MV-4-11 (cell line): ENCODE measurements at places on chromosomes 6 and 20.
A peak's percentile ranks its signal among the peaks of the same experiment; 100 is the strongest.

DNA sequence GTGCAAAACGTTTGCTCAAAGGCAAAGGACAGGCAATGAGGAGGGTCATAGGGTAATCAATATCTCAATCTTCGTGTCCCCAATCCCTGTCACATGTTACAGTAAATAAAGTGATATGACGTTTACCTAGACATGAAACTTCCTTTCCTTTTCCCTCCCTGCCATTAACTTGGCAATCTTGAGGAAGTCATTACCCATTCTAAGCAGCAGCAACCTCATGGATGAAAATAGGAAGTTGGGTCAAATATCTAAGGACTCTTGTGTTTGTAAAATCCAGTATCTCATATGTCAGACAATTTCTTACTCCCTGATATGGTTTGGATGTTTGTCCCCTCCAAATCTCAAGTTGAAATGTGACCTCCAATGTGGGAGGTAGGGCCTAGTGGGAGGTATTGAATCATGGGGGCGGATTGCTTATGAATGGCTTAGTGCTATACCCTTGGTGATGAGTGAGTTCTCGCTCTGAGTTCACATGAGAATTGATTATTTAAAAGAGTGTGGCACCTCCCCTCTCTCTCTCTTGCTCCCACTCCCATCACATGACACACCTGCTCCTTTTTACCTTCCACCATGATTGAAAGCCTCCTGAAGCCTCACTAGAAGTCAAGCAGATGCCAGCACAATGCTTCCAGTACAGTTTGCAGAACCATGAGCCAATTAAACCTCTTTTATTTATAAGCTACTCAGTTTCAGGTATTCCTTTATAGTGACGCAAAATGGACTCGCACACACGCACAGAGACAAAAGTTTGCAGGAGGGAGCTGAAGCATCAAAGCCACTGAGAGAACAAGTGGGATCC, 545.9 kb upstream of the JARID2 start:
- DNase-seq, result peak; percentile 20

DNA sequence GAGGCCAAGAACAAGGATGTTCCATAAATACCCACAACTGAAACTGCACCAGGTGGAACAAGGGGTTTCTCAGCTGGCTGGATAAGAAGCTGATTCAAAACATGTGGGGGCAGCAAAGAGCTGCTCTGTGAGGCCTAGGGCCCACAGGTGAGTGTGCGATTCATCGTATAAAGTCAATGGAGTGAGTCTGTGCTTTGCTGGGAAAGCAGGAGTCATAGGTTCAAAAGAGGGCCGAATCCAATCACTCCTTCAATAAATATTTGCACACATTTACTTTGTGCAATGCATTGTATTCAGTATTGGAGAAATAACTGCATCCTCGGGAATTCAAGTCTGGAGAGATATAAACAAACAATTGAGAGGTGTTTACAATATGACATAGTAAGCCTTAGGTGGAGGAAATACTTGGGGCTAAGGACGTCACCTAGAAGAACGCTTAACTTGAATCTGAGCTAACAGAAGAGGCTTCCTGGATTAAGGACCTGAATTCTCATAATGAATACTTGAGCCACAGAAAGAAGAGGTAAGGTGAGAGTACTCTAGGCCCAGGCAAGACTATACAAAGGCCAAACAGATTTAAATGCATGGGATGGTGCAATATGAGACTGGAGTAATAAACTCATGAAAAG, 83.7 kb upstream of the TMEM30A start:
- DNase-seq, result no peak

GRCh38 chr6:33673851-33674250, 37.6 kb downstream of the UQCC2 start:
- no peak for DNase-seq

- DNase-seq, result no peak
Observed at GRCh38 chr6:155080881-155081845, 86.0 kb downstream of the TIAM2 start.

DNA sequence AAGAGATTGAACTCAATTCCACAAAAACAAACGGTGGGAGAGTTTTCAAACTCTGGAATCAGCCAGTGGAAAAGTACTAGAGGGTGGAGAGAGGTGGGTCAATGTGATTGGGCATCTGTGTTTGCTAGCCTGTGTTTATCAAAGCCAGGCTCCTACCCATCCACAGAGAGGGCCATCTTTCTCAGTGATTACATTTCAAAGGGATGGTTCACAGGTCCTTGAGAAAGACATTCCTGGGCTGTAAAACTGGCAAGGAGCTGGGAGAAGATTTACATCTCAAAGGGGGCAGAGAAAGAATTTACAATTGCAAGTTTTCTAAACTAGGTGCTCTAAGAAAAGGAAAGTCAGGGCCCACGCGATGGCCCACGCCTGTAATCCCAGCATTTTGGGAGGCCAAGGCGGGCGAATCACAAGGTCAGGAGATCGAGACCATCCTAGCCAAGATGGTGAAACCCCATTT, 146.8 kb upstream of the UST start:
- DNase-seq, result no peak

DNA sequence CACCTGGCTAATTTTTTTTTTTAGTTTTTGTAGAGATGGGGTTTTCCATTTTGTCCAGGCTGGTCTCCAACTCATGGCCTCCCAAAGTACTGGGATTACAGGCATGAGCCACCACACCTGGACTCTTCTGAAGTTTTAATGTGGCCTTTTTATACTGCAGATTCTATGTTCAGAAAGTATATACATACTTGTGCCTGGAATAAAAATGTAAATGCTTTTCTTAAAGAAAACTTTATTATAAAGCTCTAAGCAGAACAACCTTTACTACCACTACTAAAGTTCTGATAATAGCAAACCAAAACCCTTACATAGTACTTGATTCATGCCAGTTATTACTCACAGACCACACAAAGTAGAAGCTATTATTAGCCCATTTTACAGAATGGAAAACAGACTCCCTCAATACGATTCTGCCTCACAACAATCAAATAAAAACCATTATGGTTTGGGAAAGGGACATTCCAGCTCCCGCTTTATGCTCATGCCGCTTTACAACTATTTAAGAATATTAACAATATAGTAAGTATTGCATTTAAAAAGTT, 5.3 kb downstream of the PHIP start:
- no peak for DNase-seq

DNA sequence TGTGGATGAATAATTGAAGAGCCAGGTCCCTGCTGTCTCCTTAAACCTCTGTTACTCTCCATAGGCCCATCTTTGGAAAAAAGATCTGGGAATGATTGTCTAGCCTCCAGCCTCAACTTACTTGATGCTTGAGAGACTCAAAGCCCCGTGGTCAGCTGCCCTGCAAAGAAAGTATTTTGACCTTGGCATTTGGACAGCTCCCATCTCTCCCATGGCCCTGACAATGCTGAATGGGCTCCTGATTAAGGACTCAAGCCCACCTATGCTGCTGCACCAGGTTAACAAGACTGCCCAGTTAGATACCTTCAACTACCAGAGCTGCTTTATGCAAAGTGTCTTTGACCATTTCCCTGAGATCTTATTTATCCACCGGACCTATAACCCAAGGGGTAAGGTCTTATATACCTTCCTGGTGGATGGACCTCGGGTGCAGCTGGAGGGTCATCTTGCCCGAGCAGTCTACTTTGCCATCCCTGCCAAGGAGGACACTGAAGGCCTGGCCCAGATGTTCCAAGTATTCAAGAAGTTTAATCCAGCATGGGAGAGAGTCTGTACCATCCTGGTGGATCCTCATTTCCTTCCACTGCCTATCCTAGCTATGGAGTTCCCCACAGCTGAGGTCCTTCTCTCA, 1.6 kb downstream of the ZSWIM1 start:
- DNase-seq, result no peak

DNA sequence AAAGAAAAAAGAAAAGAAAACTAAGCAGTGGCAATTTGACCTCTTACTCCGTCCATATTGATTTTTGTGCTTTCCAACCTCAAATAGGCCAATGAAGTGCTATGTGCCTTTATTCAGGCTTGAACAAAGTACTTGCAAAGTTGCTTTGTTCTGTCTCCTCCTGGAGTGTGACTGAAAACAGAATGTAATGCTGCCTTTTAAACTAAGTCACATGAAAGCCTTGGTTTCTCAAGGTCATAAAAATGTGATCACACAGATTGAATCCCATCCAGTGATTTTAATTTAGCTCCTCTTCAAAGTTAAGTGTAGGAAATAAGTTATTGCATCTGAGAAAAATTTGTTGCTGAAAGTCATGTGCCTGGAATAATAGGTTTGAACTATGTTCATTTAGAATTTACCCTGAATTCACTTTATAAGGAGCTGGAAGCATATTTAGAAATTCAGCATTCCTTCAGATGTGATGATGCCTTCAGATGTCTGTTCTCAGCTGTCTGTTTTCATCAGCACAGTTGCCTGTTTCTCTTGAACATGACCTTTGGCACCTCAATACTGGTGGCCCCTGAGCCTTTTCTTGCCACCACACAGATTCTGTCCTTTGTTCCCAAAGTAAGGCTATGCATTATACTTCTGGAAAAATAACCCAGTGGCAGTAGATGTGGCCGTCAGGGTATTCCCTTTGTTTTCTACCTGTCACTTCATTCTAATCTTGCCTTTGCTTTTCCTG, 48.8 kb downstream of the KIZ start:
- no peak for DNase-seq

DNA sequence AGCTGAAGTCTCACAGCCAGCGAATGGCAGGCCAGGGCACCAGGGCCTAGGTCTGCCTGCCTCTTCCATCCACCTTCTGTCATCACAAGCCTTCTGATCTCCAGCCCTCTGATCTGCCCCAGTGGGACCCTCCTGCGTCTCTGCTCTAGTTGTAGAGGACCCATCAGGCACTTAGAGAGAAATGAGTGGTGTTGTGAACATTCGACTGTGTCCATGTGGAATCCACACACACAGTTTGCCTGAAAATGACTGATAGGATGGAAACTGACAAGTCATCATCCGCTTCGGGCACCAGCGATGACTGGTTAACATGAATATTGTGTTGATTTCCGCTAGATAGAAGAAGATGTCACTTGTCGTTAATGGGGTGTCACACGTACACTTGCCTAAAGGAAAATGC, 221.0 kb downstream of the PTPRT start:
- DNase-seq, result no peak

DNA sequence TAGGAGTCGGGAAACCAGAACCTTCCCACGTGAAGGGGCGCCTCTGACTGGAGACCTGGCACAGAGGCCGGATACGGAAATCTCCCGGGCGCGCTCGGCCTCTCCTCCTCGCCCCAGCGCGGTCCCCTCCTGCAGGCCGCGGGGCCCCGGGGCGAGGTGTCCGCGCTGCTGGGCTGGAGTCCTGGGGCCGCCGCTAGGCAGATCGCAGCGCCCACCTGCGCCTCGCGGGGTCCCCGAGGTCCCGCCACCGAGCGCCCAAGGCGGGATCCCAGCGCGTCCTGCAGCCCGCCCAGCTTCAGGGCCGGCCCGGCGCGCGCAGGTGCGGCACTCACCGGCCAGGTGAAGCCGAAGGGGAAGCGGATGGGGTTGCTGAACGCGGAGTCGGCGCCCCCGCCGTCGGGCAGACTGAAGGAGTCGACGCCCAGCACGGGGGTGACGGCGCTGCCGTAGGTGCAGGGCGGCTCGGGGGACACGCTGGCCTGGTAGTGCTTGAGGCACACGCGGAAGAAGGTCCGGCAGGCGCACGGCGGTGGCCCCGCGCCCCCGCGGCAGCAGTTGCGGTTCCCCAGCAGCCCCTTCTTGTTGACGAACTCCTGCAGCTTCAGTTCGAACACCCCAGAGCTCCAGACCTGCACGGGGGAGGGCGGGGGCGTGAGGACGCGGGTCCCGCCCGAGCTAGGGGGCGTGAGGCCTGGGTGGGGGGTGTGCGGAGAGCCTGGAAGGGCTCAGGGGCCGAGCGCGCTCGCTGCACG, 1.5 kb downstream of the DLL1 start:
- no peak for DNase-seq

- DNase-seq, result no peak
Observed at GRCh38 chr6:116371120-116371917, 572 bp downstream of the DSE start.

- no peak for DNase-seq
Observed at GRCh38 chr20:61067221-61067620, 184.8 kb upstream of the CDH4 start.

DNA sequence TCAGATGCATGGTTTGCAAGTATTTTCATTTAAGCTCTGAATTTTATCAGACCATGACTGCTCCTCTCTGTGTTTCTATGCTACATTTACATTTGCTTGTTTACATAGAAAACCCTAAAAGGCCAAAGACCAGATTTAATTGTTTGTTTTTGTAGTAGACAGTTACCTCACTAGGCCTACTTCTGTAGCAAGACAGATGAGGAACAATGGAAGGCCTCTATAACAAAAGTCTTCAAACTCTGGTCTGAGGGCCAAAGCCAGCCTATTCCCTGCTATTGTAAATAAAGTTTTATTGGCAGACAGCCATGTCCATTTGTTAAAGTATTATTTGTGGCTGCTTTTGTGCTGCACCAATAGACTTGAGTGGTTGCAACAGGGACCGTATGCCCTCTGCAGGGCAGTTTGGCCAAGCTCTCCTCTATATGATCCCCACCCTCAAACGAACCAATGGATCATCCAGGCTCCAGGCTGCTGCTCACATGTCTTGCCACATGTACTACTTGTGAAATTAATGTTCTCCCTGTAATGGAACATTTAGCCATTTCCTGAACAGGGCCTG, 182.0 kb downstream of the DOK5 start:
- no peak for DNase-seq
